ENCODE measurements at places on chromosomes 1 and 21. TPM values are rescaled to one million over a fixed set of nuclear protein-coding genes. Genes with fewer than 3 reads are reported as not detected.

Gene LRRC39
- total RNA-seq = 0.96 TPM

Gene FCRL3
- total RNA-seq = 1.1 TPM

Gene DAB1
- not detected for total RNA-seq

Gene CSF3R
- not detected for total RNA-seq

Gene KRTAP6-1
- not detected for total RNA-seq

Gene GMEB1
- 25.9 TPM for total RNA-seq

Gene LINGO4
- not detected for total RNA-seq

Gene IL22RA1
- not detected for total RNA-seq

DNA sequence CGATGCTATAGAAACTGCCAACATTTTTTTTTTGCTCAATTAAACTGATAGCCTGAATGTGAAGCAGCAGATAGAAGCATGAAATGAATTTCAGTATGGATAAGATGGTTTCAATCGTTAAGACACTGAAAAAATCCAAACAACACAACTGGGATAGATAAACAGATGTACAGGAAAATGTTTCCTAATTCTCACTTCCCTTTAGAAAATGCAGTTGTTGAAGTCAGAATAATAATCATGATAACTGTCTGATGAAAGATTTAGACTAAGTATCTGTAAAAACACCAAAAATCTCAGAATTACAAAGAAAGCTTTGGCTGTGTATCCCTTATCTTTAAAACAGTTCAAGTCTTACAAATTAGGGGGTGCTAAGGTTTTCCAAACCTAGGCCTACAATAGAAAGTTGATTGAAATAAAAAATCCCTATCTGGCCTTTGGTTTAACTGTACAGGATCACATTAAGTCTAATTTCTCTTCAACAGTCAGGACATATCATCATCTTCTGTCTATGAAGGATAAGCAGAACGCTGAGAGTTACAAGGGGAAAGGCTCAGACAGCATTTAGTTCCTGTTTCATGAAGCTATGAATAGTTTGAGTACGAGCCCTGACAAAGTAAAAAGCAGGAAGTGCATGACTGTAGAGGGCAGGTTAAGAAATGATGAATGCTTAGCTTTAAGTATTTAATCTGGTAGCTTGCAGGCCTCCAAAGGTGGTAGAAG is 203.2 kb downstream of the APP start:
- peak; percentile 87 for DNase-seq

DNA sequence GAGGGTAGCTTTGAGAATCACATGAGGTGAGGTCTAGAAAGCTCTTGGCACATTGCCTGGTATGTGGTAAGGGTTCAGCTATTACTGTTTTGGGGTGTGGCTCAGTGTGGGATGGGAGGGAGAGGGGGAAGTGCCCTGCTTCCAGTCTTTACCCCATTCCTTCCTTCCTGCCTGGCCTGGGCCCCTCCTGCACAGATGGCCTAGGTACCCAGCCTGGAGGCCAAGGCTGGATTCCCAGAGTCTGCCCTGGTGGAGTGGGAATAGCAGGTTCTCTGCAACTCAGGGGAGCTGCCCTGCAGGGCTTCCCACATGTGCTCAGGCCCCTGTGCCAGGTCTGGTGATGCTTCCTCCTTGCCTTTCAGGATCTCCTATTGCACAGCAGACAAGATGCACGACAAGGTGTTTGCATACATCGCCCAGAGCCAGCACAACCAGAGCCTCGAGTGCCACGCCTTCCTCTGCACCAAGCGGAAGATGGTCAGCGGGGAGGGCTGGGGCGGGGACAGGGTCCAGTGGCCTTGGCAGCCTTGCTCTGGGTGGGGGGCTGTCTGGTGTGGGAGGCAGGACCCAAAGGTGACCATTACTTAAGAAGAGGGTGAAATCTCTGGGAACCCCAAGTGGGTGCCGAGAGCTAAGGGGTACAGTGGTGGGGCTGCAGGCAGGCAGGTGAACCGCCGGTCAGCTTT is 13.5 kb downstream of the LDLRAP1 start:
- no peak for DNase-seq

DNA sequence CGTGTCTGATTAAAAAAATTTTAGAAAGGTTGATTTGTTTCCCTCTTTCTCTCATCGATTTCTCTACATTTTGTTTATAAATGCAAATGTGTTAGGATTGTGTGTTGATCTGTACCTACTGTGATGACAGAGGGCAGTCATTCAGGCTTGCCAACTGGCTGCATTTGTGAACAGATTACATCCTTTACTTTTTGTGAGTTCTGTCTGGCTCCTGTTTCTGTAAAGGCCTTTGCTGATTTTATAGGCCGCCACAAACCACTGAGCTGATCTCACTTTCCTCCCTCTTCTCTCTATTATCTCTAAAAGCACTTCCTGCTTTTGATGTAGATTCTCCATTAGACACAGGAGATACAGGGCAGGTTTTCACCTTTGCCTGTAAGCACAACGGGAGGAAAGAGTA is 106.8 kb downstream of the ESRRG start:
- DNase-seq = no peak

GRCh38 chr1:230855886-230856285 is 12.4 kb downstream of the C1orf198 start:
- no peak for DNase-seq

GRCh38 chr1:53325326-53326087 is 2.4 kb downstream of the LRP8 start:
- no peak for DNase-seq

DNA sequence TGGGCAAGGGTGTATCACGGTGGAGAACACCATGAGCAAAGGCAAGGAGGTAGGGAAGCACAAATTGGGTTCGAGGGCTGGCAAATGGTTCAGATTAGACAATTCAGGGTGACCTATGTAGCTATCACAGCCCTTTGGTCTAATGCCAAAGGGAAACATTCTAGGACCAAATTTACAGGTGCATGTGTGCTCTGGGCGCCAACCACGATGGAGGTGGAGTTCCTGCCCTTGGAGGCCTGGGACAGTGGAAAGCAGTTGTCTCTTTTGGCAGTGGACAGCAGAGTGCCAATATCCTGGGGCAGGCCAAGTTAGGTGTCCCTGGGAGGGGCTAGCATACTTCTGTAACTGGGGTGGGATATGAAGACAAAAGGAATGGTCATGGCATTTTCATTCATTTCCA is 40.1 kb downstream of the IGFN1 start:
- no peak for DNase-seq

DNA sequence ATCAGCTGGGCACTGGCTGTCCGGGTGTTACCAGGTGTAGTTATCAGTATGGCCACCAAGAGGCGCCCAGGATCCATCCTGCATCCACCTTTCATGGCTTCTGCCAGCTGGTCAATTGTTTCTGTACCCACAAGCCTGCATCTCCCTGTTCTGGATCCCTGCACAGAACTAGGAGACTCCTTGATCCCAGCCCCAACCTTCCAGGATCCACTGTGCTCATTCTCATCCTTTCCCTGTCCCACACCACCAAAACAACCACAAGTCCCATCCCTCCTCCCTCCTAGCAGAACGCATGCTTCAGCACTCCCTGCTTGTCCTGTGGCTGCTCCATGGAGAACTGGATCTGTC is 27.2 kb upstream of the FOXE3 start:
- DNase-seq = peak; percentile 69

- DNase-seq = no peak
Observed at GRCh38 chr1:106278716-106279115, 777.8 kb upstream of the PRMT6 start.

GRCh38 chr1:14372526-14372925 is 226.0 kb upstream of the KAZN start:
- no peak for DNase-seq

- DNase-seq = peak; percentile 67
Observed at GRCh38 chr1:111399792-111400610, 27.5 kb downstream of the OVGP1 start.
